Pancreas (tissue), 10 donors: ENCODE measurements at places on chromosomes 13 and 19. TPM values are rescaled to one million over a fixed set of nuclear protein-coding genes. Genes with fewer than 3 reads are reported as not detected.

Gene PLPP2
- 67.3 TPM for polyA plus RNA-seq

Gene HIPK4
- polyA plus RNA-seq, result 0.08 TPM

Gene JUND
- 128 TPM for polyA plus RNA-seq

Gene ZNF490
- 0.38 TPM for polyA plus RNA-seq

Gene NEK5
- polyA plus RNA-seq, result 0.47 TPM

Gene OR7C1
- not detected for polyA plus RNA-seq

Gene KCNRG
- polyA plus RNA-seq, result 0.40 TPM

Gene FOSB
- polyA plus RNA-seq, result 12.9 TPM

Gene MAG
- not detected for polyA plus RNA-seq

Gene SIGLEC7
- polyA plus RNA-seq, result 0.12 TPM

Gene WDR88
- not detected for polyA plus RNA-seq

Gene SLITRK1
- polyA plus RNA-seq, result 0.33 TPM

Gene SBSN
- 0.15 TPM for polyA plus RNA-seq

Gene ZNF763
- 3.6 TPM for polyA plus RNA-seq

Gene SMAD9
- polyA plus RNA-seq, result 1.3 TPM

Gene STXBP2
- 216 TPM for polyA plus RNA-seq

Gene GAPDHS
- polyA plus RNA-seq, result not detected

Gene GRIK5
- polyA plus RNA-seq, result 10.5 TPM

Gene SLC10A2
- not detected for polyA plus RNA-seq
